ENCODE measurements at places on chromosomes 2 and 18. TPM values are rescaled to one million over a fixed set of nuclear protein-coding genes. Genes with fewer than 3 reads are reported as not detected.

RSAD2 gene
- total RNA-seq = 3.6 TPM

TMEM169 gene
- 2.9 TPM for total RNA-seq

CPO gene
- total RNA-seq = not detected

RFX8 gene
- 10.8 TPM for total RNA-seq

BOLL gene
- total RNA-seq = not detected

MOCOS gene
- total RNA-seq = 5.1 TPM

TUBB8B gene
- not detected for total RNA-seq

MEP1B gene
- total RNA-seq = not detected

ARHGAP25 gene
- total RNA-seq = not detected

EGR4 gene
- total RNA-seq = not detected

VWA3B gene
- not detected for total RNA-seq

TRIB2 gene
- total RNA-seq = 150 TPM

RBM44 gene
- 1.7 TPM for total RNA-seq

LIMS3 gene
- total RNA-seq = 3.1 TPM

GTF2A1L gene
- total RNA-seq = 0.60 TPM

TUBA4B gene
- total RNA-seq = not detected

CD8A gene
- not detected for total RNA-seq

SAG gene
- total RNA-seq = 0.12 TPM

HMSD gene
- not detected for total RNA-seq

EN1 gene
- not detected for total RNA-seq

NMS gene
- not detected for total RNA-seq

ZBTB7C gene
- total RNA-seq = 0.12 TPM

RESP18 gene
- total RNA-seq = not detected

HOXD1 gene
- total RNA-seq = 0.39 TPM

FHL2 gene
- 149 TPM for total RNA-seq

PSMA8 gene
- not detected for total RNA-seq

LCT gene
- total RNA-seq = not detected

ERBB4 gene
- total RNA-seq = not detected

MROH2A gene
- total RNA-seq = 0.10 TPM

KCTD1 gene
- total RNA-seq = 19.2 TPM

CYP20A1 gene
- 31.4 TPM for total RNA-seq

PIEZO2 gene
- total RNA-seq = 10.7 TPM

CXCR2 gene
- not detected for total RNA-seq

LTBP1 gene
- 150 TPM for total RNA-seq

WDFY1 gene
- 45.7 TPM for total RNA-seq

LHCGR gene
- not detected for total RNA-seq

ARPC2 gene
- total RNA-seq = 648 TPM

VAPA gene
- 258 TPM for total RNA-seq
